ENCODE measurements at places on chromosomes 3 and 15.

DNA sequence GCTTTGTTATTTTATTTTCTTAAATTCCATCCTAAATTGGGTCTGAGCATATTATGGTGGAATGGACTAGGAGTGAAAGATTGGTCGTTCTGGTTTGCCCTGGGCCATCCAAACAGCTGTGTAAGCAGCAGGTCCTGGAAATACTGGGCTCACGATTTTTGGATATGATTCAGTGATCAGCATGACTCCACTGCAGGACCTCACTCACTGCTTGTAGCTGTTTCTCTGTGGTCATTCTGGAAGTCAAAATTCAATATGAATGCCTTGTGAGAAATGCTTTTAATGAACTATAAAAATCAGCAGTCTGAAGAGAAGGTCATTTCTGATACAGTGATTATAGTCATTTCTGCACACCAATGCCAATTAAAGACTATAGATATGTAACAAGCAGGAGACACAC lies 185.0 kb downstream of the RBMS3 start:
- no peak for DNase-seq

GRCh38 chr3:45711931-45712330 lies 22.7 kb downstream of the SACM1L start:
- DNase-seq: no peak

DNA sequence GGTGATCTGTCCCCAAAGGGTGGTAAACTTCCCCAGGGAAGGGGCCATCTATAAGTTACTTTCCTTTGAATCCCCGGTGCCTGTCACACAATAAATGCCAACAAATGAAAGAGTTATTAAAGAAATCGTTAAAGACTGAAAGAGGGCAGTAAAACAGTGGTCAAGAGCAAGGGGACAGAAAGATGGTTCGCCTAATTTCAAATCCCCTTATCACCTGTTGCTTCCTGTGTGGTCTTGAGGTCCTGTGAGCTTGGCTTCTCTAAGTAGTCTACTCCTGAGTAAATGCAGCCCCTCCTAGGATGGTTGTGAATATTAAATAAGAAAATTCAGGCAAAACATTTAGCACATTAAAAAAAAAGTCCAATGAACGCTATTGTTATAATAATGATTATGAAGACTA lies 225.7 kb upstream of the ADAMTS9 start:
- DNase-seq: no peak

DNA sequence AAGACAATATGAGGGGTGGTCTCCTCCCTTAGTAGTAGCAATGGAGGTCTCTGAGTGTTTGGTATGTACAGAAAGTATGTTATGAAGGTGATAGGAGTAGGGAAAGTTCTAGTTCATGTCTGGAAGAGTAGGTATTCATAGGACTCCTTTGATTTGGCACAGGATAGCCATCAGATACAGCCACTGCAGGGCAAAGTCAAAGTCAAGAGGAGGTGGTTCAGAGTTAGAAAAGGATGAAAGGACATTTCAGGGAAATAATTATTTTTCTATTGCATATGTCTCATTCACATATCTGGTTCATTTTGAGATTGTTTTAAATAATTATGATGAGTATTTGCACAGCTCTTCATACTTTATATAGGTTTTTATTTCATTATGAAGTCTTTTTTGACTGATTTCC lies 381.1 kb downstream of the MFSD1 start:
- no peak for DNase-seq

- no peak for DNase-seq
Observed at GRCh38 chr3:97485206-97485605, 279.4 kb upstream of the ARL6 start.

DNA sequence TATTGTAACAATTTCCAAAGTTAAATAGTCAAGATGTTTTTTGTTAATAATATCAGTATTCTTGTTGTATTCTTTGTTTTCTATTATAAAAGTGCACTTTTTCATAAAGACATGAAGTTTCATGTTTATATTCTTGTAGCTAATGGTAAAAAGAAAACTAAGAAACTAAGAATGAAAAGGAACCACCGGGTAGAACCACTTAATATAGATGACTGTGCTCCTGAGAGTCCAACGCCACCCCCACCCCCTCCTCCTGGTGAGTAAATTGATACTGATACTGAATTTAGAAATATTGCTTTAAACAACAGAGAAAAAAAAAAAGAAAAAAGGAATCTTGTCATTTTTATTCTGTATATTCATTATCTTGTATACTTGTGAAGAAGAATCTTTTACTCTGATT lies 13.4 kb downstream of the DHFR2 start:
- DNase-seq: no peak

DNA sequence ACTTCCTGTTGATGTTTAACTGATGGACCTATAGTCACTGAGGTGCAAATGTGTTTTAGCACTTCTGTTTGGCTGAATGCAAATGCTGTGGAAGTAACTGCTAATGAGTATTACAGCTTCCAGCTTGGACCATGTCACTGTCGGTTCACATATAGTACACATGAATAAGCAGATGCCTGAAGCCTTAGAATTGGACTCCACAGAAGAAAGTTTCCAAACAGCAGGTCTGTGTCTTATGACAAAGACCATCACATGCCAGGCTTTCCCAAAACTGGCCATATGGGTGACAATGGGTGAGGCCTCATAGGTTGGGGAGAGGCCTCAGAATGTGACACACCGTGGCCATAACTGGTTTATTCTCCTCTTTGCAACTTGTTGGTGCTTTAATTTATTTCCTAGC lies 241.8 kb downstream of the WNT5A start:
- no peak for DNase-seq

- DNase-seq: no peak
Observed at GRCh38 chr3:36704280-36704679, 60.1 kb downstream of the DCLK3 start.

DNA sequence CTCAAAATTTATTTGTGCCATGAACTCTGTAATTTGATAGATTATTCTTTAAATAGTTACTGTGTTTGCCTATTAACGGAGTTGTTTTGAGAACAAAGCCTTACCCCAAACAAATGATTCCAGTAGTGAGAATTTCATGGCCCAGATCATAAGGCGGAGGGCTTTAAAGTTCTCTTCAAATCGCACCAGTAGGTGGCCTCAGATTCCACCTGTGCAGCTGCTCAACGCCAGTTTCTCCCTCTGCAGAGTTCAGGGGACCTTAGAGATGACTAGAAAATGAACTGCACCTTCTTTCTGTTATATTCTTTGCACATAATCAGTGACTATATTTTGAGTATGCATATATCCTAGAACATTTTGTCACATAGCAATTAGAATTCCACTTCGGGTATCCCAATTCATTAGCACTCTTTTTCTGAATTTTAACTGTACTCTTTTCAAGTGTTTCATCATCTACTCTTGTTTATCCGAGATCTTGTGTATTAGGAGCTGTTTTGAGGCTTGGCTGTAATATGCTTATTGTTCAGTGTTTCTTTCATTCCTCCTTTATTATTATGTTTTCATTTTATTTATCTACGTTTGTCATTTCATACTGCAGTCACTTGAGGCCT lies 232.6 kb upstream of the CHRM5 start:
- no peak for DNase-seq

- DNase-seq: no peak
Observed at GRCh38 chr15:86488046-86488445, 408.4 kb downstream of the AGBL1 start.

- no peak for DNase-seq
Observed at GRCh38 chr3:15310491-15311370, 21.7 kb downstream of the SH3BP5 start.

DNA sequence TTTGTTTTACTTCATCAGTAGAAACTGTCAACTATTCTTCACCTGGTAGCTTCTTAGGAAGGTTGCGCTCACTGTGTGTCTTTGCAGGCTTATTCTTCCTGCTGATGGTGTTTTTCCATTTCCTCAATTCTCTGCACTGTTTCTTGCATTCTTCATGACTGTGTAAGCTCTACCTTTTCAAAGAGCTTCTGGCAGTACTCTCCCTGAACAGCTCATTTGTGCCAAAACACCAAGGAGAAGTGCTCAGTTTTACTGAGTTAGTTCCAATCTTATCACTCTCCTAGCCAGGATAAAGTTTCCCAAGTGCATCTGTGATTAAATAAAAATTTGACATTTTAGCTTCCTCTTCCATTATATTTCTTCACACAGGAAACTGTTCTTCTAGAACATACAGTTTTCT lies 339.8 kb downstream of the EPHA3 start:
- DNase-seq: no peak

DNA sequence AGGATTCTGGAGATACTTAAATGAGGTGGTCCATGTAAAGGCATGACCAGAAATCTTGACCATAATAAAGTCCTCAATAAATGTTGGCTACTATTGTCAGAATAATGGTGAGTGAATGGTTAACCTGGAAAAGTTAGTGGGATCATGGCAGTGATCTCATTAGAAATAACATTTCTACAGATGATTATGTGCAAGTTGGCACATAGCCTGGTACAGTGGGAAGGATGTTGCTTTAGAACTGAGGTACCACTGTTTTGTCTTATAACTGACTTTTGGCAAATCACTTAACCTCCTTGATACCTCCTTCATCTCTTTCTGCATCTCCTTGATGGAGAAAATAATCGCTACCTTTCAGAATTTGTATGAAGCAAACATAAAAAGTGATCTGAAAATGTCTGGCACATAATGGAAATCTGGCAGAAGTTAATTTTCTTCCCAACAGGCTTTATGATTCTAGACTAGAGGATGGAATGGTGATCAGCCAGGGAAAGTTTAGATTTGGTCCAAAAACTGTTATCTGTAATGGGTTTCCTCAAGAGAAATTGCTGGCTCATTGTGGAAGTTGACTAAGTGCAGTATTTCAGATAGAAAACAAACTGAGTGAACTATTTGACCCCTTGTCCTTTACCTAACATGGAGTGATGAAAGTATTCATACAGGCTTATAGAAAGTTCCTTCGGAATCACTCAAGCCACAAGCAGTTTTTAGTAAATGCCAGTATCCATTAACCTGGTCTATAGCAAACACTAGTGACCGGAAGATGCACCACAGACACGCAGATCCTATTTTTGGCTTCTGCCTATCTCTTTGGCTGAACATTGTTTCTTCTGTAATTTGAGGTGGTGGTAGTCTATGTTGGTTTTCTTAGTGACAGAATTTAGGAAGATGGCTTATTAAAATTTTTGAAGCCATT lies 449.6 kb upstream of the TGFBR2 start:
- DNase-seq: no peak

- no peak for DNase-seq
Observed at GRCh38 chr15:39788800-39789565, 6.3 kb upstream of the FSIP1 start.

GRCh38 chr3:66140743-66141372 lies 79.9 kb upstream of the SLC25A26 start:
- no peak for DNase-seq

GRCh38 chr3:194573680-194574437 lies 59.4 kb downstream of the TMEM44 start:
- no peak for DNase-seq

DNA sequence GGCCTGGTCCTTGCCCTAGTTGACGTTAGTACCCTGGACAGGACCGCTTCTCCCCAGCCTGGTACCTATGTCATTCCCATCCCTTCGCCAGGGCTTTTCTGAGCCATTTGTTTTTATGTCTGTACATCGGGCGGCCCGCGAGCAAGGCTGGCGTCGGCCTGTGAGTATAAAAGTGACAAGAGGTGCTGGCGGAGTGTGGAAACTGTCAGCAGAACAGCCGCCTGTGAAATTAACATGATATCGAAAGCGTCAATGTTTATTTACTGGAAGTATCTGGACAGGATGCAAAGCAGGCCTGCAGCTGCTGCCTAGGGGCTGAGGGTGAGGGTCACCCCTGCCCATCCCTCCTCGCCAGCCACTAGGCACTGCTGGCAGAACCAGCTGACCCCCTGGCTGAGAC lies 33.4 kb downstream of the LINGO1 start:
- DNase-seq: no peak

DNA sequence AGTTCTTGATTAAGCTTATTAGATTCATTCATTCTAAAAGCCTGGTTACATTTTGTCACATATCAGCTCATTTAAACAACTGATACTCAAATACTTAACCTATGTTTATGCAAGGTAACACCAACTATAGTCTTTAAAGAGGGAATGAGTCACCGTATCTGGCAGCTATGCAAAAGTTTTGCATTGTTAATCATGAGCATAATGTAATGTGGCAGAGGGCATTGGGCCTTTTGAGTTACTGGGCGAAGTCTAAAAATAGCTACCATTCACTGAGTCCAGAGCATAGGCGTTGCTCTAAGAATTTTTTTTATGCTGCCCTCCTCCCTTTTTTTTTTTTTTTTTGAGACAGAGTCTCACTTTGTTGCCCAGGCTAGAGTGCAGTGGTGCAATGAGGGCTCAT lies 277.7 kb upstream of the ZNF717 start:
- DNase-seq: no peak

DNA sequence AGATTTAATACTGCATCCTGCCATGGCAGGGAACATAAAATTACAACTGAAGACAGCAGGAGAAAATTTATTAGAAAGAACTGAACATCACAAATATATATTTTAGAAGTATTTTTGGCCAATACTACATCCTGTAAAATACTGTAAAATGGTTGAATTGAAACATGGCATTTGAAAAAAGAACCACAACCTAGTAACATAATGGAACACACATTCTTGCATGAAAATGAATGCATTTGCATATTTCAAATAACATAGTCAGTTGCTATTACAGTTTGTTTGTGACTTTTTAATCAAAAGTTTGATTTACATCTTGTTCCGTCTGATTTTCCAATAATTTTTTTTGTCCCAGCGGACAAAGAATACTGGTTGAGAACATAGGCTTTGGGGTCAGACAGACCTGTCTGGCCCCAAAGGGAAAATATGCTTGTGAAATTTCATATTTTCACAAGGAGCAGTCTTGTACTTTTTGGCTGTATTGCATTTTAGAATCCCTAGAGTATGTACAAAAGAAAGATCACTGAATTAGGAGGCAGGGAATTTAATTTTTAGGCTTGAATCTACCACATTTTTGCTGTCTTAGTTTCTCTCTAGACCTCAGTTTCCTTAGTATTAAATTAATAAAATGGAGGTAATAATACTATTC lies 268.8 kb downstream of the ADAMTSL3 start:
- no peak for DNase-seq

GRCh38 chr15:66233487-66234415 lies 19.8 kb downstream of the MEGF11 start:
- no peak for DNase-seq

- DNase-seq: no peak
Observed at GRCh38 chr3:115552007-115552406, 71.3 kb upstream of the GAP43 start.

- no peak for DNase-seq
Observed at GRCh38 chr3:41602121-41602520, 359.8 kb downstream of the ULK4 start.

DNA sequence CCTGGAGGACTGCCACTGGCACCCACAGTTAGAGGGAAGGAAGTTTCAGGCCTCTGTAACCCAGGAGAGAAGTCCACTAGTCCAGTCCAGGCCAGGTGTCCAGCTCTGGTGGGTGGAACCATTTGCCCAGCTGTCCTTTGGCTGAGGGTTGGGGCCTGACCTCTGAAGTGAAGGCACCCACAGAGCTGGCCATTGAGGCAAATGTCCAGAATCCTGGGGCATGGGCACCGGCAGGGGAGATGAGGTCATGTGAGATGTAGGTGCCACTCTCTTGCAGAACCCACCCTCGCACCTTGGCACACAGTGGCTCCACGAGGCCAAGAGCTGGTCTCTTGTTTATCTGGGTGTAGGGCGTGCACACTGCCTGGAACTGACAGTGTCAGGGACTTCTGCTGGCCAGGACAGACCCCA lies 162.8 kb downstream of the SMAD6 start:
- DNase-seq: no peak

GRCh38 chr3:44685128-44685800 lies 27.2 kb upstream of the ZNF502 start:
- peak; percentile 45 for DNase-seq

GRCh38 chr15:63246691-63247469 lies 30.5 kb upstream of the APH1B start:
- DNase-seq: no peak

Measured in KG1 (cell line).